ENCODE measurements at places on chromosomes 3 and 15.

GRCh38 chr3:103371411-103371810 is 936.6 kb downstream of the ZPLD1 start:
- DNase-seq = no peak

DNA sequence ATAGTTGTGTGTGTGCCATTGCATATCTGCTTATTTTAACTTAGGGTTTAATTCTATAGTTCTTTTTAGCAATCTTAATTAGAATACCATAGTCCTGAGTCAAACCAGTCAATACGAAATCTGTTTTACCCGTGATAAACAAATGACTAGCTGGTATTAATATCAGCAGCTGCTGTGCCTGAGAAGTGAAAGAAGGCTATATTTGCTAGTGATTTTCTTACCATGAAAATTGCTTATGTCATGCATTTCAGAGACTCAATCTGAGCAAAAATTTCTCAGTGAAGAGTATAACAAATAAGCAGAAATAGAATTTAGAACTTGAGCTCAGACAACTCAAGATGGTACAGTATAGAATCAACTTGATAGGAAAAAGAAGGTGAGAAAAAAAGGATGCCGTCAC is 820.4 kb downstream of the NAALADL2 start:
- no peak for DNase-seq

- DNase-seq = peak; percentile 64
Observed at GRCh38 chr15:31328428-31328968, 1.9 kb downstream of the KLF13 start.

- no peak for DNase-seq
Observed at GRCh38 chr3:152172460-152172859, 96.3 kb upstream of the MBNL1 start.

GRCh38 chr3:39189959-39190269 is 2.5 kb downstream of the XIRP1 start:
- DNase-seq = peak; percentile 49

- no peak for DNase-seq
Observed at GRCh38 chr3:71052716-71053115, 530.8 kb downstream of the FOXP1 start.

- no peak for DNase-seq
Observed at GRCh38 chr3:126156468-126156867, 23.9 kb downstream of the ALDH1L1 start.

GRCh38 chr3:27726240-27726639 is 4.1 kb upstream of the EOMES start:
- DNase-seq = no peak

DNA sequence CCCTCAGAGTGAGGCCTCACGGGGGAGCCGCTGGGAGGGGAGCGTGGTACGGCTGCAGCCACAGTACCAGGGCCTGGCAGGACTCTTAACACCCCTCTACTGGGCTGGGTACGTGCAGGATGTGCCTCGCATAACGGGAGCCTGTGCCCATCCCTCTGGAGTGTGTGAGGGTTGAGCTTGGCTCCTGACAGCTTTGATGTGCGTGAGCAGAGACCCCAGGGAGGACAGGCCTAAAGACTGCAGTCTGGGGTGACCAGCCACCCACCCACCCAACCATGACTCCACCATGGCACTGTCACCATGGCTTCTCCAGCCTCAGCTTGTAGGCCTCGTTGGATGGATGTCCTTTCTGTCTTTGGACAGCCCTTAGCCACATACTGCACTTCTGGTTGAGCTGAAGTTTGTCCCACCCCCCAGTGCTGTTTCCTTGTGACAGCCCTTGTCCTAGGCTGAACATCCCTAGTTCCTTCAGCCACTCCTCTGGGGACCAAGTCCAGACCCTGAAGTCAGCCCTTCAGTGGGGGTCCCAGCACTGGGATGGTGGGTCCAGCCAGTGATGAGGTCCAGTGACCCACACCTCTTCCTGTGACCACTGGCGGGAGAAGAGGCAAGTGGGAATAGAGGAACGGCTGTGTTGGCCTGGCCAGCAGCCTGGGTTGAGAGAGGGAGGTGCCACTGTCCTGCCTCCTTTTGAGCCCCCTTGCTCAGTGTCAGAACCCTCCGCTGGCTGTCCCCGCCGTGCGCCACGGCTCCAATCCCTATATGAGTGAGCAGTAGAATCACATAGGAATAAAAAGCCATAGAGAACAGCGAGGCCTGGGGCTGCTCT is 6.1 kb downstream of the GLYCTK start:
- no peak for DNase-seq

DNA sequence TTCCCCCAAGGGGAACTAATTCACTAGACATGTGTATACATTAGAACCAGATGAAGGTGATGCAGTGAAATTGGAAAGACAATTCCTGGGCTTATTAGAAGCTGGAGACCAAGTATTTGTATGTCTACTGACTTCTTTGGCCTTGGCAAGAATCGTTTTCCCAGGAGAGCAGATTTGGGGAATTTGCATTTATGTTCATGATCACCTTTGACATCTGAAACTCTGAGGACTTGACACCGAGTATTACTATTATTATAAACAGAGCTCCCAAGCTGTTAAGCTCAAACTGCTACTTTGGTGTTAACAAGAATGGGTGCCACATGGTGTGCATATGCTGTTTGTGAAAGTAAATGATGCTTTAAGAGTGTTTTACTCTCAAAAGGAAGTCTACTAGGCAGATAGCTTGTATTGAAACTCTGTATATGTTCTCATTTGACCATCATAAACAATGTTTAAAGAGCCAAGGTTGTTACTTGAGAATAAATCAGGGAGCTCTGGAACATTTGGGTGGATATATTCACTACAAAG is 519.8 kb upstream of the GOLIM4 start:
- DNase-seq = no peak

DNA sequence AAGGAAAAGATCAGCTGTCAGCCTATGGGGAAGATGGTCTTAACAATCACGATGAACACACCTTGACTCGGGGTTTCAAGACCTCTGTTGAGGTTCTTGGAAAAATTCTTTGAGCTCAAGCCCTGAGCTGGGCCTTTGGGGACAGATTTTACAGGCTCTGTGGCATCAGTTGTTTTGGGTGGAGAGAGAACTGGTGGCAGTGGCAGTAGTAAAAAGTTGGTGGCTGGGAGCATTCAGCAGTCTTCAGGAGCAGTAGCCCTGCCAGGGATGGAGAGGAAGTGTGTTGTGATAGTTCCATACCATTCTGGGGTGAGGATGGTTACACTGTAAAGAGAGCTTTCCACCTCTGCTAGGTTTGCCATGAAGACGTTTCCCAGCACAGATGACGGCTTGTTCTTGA is 4.9 kb upstream of the KY start:
- no peak for DNase-seq

DNA sequence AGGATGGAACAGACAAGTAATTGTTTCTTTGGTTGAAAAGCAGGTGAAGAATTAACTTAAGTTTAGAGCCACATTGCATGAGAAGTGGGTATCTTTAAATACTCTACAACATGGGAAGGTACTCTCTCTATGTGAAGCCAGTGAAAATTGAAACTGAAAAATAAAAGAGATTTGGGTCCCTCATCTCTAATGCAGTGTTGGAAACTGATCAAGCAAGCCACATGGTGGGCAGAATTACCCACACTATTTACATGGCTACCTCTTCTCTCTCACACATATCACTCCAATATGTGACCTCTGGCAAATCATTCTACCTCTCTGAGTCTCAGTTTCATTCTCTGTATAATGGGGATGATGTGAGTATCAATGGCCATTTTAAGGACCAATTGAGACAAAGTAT is 339.0 kb downstream of the IL5RA start:
- no peak for DNase-seq

DNA sequence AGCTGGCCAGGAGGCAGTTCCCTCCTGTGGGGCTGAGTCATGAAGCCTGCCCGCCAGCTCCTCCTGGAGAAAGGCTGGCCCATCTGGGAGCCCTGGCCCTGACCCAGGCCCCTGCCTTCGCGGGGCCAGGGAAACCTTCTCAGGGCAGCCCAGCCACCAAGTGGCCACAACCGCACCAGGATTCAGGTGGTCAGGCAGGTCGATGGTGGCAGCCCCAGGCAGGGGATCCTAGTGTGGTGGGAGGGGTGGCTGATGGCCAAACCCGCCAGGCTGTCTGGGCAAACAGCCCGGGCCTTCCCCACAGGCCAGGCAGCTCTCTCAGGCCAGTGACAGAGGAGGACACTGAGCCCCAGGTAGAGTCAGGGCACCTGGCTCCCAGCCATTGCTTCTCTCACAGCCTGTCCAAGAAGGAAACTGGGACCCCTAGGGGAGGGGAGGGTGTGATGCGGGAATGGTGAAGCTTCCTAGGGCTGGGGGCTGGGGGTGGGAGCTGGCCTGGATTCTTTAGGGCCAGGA is 1.2 kb downstream of the TWF2 start:
- DNase-seq = no peak

- no peak for DNase-seq
Observed at GRCh38 chr15:40226736-40227135, 12.1 kb upstream of the PAK6 start.

- DNase-seq = no peak
Observed at GRCh38 chr15:62658498-62658897, 384.0 kb upstream of the TPM1 start.

- no peak for DNase-seq
Observed at GRCh38 chr3:14698601-14699244, 23.8 kb downstream of the C3orf20 start.
